ENCODE measurements at places on chromosomes 3 and 15.

- DNase-seq, result no peak
Observed at GRCh38 chr3:64450396-64450956, 225.2 kb upstream of the PRICKLE2 start.

DNA sequence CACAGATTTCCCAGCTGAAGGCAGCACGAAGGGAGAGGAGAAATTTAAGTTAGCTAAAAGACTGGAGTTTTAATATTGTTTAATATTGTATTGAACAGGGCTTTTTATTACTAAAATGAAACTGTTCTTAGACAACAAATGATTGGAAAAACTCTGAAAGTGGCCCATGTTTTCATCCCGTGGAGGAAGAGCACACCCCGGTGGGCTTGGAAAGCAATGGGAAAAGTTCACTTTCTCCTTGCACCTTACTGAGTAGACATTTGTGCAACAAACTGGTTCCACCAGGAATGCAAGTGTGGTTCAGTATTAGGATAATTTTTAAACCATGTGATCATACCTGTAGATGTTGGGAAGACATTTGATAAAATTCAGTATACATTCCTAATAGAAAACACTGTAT lies 8.2 kb upstream of the ESYT3 start:
- no peak for DNase-seq

- no peak for DNase-seq
Observed at GRCh38 chr3:78689378-78689777, 1078.4 kb downstream of the ROBO1 start.

- DNase-seq, result peak; percentile 14
Observed at GRCh38 chr3:155233213-155233612, 60.3 kb downstream of the STRIT1 start.

DNA sequence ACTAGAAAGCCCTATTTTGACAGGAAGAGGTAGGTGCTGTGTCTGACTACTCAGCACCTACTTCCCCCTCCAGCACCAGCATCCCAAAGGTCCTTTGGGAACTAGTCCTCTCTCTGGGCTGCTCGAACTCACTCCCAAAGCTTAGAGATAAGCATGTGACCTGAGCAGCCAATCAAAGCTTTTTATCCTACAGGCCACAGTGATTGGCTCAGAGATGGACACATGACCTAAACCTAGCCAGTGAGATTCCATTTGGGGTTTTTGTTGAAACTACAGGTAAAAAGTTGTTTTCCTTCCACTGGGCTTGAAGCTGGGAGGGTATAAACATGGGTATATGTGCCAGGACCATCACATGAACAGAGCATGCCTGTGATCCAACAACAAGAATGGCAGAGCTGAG lies 186.5 kb upstream of the PPP2R3A start:
- DNase-seq, result no peak

DNA sequence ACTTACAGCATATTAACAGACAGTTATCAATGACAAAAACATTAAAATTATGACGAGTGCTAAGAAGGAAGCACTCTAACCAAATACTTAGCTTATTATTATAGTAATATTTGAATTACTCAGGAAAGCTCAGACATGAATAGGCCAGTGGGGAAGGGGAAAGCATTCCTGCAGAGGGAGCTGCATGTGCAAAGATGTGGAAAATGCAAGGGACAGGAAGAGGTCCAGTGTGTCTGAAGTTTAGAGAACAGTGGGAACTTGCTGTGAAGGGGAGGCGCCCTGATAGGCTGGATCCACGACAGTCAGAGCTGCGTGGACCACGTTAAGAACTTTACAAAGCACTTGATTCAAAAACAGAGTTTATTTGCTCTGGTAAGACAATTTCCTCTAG lies 1.2 kb upstream of the SPICE1 start:
- no peak for DNase-seq

- DNase-seq, result no peak
Observed at GRCh38 chr15:91308855-91309254, 208.8 kb downstream of the SV2B start.

DNA sequence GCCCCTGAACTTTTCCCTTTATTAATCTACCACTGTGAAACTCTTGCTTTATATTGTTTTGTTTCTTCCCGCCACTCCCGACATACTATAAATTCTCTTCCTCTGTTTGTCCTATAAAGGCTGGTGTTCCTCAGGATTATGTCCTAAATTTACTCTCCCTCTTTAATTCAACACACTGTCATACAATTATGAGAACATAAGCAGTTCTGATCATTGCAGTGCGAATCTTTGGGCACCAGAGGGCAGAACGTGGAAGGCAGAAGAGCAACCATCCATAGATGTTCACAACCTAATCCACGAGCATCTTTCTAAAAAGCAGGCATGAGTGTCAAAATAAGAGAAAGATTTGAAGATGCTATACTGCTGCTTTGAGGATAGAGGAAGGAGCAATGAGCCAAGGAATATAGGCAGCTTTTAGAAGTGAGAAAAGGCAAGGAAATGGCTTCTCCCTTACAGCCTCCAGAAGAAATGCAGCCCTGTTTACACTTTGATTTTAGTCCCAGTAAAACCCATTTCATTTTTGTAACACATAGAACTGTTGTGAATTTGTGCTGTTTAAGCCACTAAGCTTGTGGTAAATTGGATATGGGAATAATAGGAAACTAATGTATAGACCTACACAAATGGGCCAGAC lies 179.4 kb downstream of the GBE1 start:
- DNase-seq, result peak; percentile 2

DNA sequence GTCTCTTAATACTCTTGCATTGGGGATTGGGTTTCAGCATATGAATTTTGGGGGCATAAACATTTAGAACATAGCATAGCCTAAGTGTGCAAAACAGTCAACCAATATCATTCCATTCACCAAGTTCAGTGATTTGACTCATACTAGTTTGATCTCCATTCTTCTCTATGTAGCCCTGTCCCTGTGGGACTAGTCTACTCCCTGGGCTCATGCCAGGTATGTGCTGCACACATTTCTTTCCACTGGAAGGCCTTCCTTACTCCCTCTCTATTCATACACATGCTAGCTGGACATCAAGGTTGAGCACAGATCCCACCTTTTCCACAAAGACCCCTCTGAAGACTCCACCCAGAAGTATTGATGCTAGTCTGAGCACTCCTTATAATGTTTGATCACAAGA lies 5.1 kb downstream of the ZDHHC23 start:
- no peak for DNase-seq

DNA sequence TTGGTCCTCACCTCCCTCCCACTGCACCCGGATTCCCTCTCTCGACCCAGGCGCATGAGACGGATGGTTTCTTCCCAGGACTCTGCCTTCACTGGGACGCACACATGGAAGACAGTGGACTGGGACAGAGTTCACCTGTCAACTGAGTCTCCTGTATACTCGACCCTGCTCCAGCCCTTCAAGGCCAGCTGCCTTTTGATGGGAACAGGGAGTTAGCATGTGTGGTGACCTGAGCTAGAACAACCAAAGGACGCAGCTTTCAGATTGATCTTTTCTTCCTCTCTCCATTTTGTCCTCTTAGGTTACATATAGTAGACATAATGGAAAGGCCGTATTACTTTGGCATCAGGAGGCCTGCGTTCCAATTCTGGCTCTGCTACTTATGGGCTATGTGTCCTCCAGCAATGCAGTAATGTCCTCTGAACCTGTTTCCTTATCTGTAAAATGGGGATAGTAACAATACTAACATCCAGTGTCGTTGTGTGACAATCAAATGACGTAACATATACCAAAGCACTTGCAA lies 94.1 kb downstream of the PEX5L start:
- DNase-seq, result no peak

GRCh38 chr3:23959135-23959900 lies 14.2 kb downstream of the NR1D2 start:
- peak; percentile 83 for DNase-seq

GRCh38 chr3:106172780-106173179 lies 304.0 kb upstream of the CBLB start:
- DNase-seq, result no peak

DNA sequence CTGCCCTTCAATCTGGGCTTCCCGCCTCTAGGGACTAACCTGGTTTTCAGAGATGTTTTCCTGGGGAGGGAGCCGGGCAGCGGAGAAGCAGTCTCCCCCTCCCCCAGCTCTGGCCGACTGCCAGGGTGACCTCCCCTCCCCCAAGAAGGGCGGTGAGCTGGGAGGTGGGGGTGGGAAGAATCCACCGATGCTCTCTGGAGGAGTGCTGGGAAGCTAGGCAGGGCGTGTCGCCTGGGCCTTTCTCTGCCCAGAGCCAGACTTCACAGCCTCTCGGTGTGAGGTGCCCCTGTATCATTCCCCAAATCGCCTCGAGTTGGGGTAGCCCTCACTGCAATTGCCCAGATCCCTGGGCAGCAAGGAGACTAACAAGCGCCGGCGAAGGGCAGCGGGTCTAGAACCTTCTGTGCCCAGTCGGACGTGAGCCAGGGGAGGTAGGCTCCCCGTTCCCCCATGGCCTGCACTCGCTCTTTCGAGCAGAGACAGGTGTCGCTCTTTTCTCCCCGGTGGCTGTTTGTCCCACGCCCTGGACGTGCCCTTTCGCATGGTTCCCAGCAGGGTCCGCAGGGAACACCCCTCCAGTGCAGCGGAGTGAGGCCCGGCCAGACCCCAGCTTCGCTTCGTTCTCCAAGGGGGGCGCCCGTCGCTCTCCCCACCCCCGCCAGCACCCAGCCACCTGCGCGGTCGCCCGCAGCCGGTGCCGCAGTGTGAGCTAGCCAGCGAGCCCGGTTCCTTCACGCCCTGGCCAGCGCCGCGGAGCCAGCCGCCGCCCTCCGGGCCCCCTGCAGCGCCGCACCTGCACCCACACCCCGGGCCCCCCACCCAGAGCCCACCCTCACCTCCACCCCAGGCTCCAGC lies 1.1 kb downstream of the RAB6B start:
- DNase-seq, result no peak

DNA sequence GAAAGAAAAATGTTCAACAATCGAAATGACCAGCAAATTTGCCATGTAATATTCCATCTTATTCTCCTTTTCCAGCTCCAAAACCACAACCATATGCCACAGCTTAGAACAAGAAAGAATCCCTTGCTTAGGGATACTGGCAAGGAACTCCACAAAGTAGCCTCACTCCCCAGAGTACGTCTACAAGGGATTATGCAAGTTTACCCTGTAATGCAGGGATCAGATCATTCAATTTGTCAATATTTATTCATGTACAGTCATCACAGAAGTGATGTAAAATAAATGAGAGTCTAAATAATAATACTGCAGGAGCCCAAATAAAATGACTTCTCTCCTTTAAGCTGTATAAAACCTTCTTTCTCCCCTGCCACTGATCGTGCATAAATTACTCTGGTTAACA lies 23.5 kb upstream of the MYO1E start:
- no peak for DNase-seq

DNA sequence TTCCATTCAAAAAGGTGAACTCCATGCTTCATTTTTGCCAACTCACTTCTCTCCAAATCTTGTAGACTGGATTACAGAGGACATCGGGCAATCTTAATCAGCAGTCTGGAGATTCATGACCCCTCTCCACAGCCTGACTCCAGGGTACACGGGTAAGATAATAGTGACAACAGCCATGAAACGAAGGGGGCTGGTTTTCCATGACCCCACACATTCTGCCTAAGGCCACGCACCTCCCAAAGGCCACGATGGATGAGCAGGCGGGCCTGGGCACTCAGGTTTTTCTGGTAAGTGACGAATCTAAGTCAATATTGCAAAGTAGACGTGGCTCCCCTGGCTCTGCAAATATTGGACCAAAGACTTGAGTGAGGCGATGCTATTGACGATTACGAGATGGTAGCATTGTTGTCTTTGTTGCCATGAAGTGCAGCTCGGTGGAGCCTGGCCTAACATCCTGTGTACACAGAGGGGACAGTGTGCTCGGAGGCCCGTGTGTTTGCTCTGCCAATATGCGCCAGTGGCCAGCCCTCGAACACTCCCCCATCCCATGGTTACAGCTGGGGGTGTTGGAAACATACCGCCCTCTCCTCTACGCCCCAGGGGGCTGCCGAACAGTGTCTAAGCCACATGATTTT lies 119.1 kb downstream of the OPA1 start:
- no peak for DNase-seq

DNA sequence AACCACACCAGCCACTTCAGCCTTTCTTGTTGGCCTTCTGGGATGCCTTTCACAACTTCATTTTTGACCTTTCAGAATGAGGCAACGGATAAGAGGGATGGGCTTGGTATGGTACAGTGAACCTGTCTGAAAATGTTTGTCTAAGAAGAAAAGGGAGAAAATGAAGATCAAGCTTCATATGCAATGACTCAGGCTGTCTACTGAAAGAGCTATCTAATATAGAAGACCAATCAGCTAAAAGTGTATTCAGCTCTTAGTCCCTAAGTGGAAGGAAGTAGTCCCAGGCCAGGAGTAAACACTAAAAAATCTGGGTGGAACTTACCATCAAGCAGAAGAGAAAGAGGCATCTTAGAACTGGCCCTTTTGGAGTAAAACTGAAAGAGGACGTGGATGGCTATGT lies 12.2 kb upstream of the UPK1B start:
- DNase-seq, result no peak

- DNase-seq, result no peak
Observed at GRCh38 chr3:127686512-127686894, 13.8 kb downstream of the ABTB1 start.

DNA sequence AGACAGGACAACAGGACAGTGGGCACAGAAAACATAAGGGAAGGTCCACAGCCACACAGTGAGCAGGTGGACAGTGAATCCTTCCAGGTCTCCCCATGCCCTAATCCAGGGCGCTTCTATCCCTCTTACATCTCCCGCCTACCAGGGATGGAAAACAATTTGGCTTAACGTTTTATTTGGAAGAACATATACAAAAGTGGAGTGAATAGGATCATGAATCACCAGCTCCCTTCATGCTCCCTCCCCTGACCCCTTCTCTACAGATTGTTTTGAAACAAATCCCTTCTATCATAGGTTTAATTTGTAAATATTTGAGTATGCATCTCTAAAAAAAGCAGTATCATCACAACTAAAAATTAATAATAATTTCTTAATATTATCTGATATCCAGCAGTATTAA lies 52.5 kb downstream of the CLDN11 start:
- DNase-seq, result no peak

- DNase-seq, result no peak
Observed at GRCh38 chr3:157166561-157166960, 6.6 kb upstream of the CCNL1 start.

GRCh38 chr3:17846466-17846865 lies 104.0 kb upstream of the TBC1D5 start:
- no peak for DNase-seq

GRCh38 chr15:73628102-73628501 lies 5.1 kb downstream of the NPTN start:
- no peak for DNase-seq

DNA sequence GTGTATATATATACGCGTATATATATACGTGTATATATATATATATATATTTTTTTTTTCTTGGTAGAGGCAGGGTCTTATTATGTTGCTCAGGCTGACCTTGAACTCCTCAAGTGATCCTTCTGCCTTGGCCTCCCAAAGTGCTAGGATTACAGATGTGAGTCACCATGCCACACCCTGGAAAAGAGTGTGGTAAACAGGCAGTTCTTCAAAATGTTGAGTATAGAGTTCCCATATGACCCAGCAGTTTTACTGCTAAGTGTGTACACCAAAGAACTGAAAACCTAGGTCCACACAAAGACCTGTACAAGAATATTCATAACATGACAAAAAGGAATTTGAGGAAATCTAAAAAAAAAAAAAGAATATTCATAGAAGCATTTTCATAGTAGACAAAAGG lies 71.8 kb upstream of the GCNT3 start:
- DNase-seq, result no peak

- DNase-seq, result no peak
Observed at GRCh38 chr15:27527490-27528067, 556.6 kb downstream of the GABRG3 start.

All from RWPE1 (cell line).